ENCODE measurements at places on chromosomes 11 and 22. TPM values are rescaled to one million over a fixed set of nuclear protein-coding genes. Genes with fewer than 3 reads are reported as not detected.

- no peak for DNase-seq
These were observed 47.7 kb downstream of the COMMD9 start for GRCh38 chr11:36241497-36241896.

DNA sequence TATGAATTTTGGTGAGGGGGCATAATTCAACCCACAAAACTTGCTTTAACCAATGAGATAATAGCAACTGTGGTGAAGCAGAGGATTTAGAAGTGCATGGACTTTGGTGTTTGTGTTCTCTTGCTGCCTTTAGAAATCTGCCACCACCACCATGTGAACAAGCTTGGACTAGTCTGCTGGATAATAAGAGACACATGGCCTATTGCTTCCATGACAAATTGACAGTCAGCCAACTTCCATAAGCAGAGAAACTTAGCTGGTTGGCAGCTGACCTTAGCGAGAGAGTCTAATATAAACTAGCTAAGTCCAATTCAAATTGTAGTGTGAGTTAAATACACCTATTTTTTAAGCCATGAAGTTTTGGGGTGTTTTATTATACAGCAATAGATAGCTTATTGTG lies 482.1 kb upstream of the ANO5 start:
- DNase-seq: no peak

- DNase-seq: peak; percentile 92
These were observed 1.3 kb upstream of the HDAC10 start for GRCh38 chr22:50252082-50253045.

DNA sequence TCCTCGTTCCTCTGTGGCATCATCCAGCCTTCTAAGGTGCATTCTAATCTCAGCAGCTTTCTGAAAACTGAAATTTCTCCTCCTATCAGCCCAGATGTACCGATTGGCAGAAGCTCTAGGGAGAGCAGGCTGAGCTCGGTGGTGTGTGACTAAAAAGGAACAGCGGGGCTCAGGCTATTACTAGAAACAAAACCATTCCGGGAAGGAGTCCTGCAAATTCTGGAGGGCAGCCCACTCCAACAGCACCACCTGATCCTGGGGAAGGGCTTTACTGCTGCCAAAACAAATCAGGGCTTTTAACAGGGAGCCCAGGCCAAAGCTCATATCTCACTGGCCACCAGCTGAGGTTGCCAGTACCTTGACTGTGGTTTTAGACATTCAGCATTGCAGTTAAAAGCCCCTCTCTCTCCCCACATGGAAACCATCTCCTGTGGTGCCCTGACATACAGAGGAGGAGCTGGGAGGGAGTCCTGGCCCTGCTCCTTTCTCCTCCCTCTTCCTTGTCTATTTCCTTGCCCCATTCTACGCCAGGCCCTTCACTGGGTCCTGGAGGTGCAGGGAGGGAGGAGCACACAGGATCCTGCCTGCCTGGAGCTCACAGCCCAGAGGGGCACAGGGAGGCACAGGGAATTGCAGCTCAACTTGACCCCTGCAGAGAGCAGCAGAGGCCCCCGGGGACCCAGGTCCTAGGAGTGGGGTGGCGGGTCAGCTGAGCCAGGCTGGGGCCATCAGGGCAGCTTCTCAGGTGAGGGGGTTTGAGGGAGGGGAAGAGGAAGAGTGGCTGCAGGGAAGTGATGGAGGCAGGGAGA lies 889 bp downstream of the PLAAT4 start:
- DNase-seq: peak; percentile 87

The CBX7 gene
- 110 TPM for polyA plus RNA-seq
